Lung (tissue), 17 donors: ENCODE measurements at places on chromosomes 11 and 22. TPM values are rescaled to one million over a fixed set of nuclear protein-coding genes. Genes with fewer than 3 reads are reported as not detected.

The ANKK1 gene
- total RNA-seq = 0.77 TPM

The C11orf21 gene
- 3.4 TPM for total RNA-seq

The IGSF9B gene
- 19.5 TPM for total RNA-seq

The OR5B17 gene
- not detected for total RNA-seq

The ASCC2 gene
- total RNA-seq = 61.6 TPM

The NCF4 gene
- total RNA-seq = 14.1 TPM

DNA sequence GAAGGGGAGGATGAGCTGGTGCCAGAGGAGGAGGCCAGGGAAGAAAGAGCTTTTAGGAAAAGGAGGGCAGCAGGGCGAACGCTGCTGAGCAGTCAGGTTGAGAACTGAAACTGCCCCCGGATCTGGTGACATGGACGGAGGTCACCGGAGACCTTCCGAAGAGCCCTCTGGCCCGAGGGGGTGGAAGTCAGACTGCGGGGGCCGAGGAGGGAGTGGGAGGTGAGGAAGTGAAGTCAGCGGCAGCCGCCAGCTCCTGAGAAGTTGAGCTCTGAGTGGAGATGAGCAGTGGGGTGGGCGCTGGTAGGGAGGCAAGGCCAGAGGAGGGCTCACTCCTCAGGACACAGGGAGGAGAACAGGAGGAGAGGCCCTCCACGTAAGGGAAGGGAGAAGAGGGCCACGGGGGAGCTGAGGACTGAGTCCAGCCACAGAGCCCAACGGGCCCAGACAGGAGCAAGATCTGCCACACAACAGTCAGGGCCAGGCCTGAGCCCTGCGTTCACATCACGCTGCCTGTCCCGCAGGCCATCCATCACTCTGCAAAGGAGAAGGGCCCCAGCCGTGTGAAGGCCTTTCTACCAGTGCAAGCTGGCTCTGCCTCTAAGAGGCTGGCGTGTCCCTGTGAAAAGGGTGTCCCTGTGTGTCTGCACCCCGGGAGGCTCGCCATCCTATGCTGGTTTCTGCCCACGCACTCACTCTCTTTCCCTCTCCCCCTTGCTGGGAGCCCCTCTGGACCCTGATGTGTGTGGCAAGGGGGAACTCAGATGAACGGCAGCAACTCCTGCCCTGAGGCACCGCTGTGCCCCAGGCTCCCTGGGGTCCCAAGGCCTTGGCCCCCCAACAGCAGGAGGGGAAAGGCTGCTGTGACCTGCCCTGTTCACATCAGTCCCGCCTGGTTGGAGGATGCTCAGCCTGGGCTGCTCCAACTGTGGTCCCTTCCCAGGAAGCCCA, 19.0 kb upstream of the LRRC32 start:
- H3K36me3 ChIP-seq = no peaks in the 10 kb centered on the region
- no peaks in the 10 kb centered on the region for H3K27me3 ChIP-seq
- no peak overlapping the region for H3K27ac ChIP-seq
- no peak for DNase-seq
- no peak overlapping the region for H3K4me3 ChIP-seq

- H3K36me3 ChIP-seq = no peaks in the 10 kb centered on the region
- no peak overlapping the region for H3K4me3 ChIP-seq
- peaks cover 14% of the 10 kb centered on the region for H3K4me1 ChIP-seq
- H3K27ac ChIP-seq = no peak overlapping the region
- H3K27me3 ChIP-seq = no peaks in the 10 kb centered on the region
Measured at GRCh38 chr11:117863383-117863782, 13.1 kb downstream of the FXYD6 start.

- no peaks in the 10 kb centered on the region for H3K36me3 ChIP-seq
- peak overlapping the region; percentile 94 for H3K27ac ChIP-seq
- H3K27me3 ChIP-seq = no peaks in the 10 kb centered on the region
Measured at GRCh38 chr11:117328375-117329010, 839 bp downstream of the CEP164 start.

- H3K4me1 ChIP-seq = no peaks in the 10 kb centered on the region
- H3K27ac ChIP-seq = peak overlapping the region; percentile 64
- no peaks in the 10 kb centered on the region for H3K27me3 ChIP-seq
- H3K4me3 ChIP-seq = no peak overlapping the region
- no peak for DNase-seq
Measured at GRCh38 chr22:41394012-41394356, 12.2 kb downstream of the TEF start.

DNA sequence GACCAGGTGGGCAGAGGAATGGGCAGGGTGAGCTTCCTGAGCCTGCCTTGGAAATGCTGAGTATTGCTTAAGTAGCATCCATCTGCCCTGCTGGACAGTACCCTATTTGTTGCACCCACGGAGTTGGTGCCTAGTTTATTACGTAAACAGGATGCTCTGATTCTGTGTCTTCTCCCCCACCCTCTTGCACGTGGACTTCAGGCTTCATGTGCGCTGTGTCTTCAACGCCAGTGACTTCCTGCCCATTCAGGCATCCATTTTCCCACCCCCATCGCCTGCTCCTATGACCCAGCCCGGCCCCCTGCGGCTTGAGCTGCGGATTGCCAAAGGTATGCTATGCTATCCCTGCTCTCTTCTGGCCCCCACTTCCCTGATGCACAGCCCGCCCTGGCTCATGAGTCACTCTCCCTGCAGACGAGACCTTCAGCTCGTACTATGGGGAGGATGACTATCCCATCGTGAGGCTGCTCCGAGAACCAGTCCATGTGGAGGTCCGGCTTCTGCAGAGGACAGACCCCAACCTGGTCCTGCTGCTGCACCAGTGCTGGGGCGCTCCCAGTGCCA, 5.7 kb downstream of the ZP1 start:
- no peaks in the 10 kb centered on the region for H3K27me3 ChIP-seq
- H3K36me3 ChIP-seq = no peaks in the 10 kb centered on the region
- no peak overlapping the region for H3K27ac ChIP-seq
- no peak overlapping the region for H3K4me3 ChIP-seq
- peaks cover 10% of the 10 kb centered on the region for H3K4me1 ChIP-seq

DNA sequence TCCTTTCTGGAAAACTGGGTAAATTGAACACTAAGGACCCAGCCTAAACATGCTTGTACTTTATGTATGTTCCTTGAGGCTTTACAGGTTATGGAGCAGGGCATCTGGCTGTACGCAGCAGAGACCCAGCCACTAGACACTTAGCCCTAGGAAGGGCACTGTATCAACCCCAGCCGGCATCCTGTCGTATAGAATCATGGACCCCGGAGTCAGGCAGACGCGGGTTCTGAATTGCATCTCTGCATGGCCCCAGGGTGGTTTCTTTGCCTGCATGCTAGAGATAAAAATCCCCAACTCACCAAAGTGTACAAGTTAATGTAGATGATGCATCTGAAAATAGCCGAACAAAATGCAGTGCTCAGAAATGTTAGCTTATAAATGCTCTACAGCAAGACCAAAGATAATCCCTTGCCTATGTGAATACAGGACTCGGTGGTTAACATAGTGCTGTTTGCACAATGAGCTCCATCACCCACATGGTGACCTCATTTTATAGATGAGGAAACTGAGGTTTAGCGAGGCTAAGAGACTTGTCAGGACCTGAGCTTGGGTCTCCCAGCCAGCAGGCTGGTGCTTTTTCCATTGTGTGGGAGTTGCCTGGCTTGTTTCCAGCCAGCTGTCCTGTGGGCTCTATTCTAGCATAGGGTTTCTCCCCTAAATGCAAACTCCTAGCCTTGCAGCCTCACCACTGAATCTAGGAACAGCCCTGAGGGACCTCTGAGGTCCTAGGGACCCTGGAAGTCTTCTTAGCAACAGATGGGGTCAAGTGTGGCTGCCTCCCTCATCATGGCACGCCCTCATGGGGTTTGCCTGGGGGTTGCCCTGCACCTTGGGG, 7.3 kb downstream of the CD6 start:
- no peak overlapping the region for H3K4me3 ChIP-seq
- no peak for DNase-seq
- H3K27ac ChIP-seq = no peak overlapping the region
- H3K36me3 ChIP-seq = no peaks in the 10 kb centered on the region

DNA sequence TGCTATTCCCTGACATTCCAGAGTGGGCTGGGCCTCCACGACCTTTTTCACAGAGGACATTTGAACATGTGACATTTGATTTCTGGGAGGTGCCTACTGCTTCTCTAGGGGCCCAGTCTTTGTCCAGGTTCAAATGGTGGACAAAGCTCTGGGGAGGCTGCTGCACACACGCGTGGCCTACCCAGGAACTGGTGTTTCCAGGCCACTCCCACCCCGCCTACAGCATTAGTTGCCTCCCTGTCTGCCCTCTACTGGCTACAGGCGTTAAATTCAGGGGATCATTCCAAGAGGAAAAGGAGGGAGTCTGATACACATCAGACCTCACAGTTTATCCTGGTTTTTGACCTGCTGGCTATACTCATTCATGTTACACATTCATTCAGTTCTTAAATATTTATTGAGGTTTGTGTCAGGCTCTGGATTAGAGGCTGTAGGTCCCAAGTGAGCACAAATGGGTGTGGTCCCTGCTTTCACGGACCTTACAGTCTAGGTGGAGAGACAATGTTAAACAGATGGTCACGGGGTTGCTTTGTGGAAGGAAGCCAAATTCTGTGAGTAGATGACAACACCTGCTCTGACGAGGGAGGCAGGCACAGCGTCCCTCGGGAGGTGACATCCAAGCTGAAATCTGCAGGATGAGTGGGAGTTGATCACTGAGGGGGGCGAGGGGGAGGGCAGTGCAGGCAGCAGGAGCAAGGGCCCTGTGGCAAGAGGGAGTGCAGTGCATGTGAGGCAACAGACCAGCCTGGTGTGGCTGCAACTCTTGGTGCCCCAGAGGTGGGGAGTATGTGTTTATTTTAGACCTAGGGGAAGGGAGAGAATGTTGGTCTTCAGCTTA, 11.8 kb downstream of the TUB start:
- no peaks in the 10 kb centered on the region for H3K36me3 ChIP-seq
- H3K4me1 ChIP-seq = no peaks in the 10 kb centered on the region
- H3K27ac ChIP-seq = no peak overlapping the region
- H3K27me3 ChIP-seq = no peaks in the 10 kb centered on the region
- peak; percentile 67 for DNase-seq
- no peak overlapping the region for H3K4me3 ChIP-seq

DNA sequence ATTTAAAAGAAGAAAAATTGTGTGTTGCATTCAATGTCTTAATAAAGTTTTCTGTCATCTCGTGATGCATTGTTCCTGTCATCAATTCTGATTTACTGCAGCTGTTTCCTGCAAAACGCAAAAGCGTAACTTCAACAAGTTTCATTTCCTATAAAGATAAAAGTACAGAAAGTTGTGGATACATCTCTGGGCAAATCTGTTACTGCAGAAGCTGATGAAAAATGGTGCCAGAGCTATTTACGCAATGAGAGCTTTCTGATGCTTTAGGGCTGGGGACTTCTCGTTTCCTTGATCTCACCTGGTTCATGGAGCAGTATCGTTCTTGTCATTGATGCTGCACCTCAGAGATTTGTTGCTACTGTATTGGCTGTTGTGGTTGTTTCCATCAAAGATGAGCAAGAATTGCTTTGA, 15.5 kb upstream of the MS4A12 start:
- H3K27me3 ChIP-seq = no peaks in the 10 kb centered on the region
- H3K27ac ChIP-seq = no peak overlapping the region
- no peak overlapping the region for H3K4me3 ChIP-seq
- H3K36me3 ChIP-seq = no peaks in the 10 kb centered on the region
- peak; percentile 11 for DNase-seq

DNA sequence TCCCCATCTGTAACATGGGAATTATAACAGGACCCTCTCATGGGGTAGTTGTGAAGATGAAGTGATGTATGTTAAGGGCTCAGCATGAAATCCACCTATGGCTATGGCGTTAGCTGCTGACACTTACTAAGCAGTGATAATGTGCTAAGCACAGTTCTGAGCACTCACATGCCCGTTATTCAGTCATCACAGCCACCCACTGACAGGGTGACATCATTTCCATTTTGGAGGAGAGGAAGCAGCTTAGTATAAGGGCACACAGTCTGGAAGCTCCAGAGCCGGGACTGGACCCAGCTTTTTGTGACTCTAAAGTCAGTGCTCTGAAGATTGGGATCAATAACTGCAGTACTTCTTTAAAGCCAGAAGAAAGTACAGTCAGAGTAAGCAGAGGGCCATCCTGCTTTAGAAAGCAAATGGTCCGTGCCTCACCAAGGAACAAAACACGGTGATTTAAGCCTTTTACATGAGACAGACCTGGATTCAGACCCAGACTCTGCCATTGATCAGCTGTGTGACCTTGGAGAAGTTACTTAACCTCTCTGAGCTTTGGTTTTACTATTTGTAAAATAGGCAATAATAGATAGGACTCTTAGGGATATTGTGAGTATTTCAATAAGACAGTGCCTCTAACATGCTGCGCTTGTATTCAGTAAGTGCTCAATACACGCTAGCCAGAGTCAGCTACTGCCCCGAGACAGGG, 61.5 kb downstream of the SGSM1 start:
- no peak overlapping the region for H3K4me3 ChIP-seq
- DNase-seq = no peak
- H3K27ac ChIP-seq = no peak overlapping the region
- no peaks in the 10 kb centered on the region for H3K36me3 ChIP-seq
- H3K27me3 ChIP-seq = no peaks in the 10 kb centered on the region

GRCh38 chr22:47573141-47573540, 810.7 kb downstream of the TBC1D22A start:
- H3K4me3 ChIP-seq = no peak overlapping the region
- H3K27ac ChIP-seq = no peak overlapping the region
- no peaks in the 10 kb centered on the region for H3K36me3 ChIP-seq
- peak; percentile 33 for DNase-seq
- H3K4me1 ChIP-seq = no peaks in the 10 kb centered on the region

GRCh38 chr11:6968816-6969215, 42.6 kb downstream of the ZNF215 start:
- no peaks in the 10 kb centered on the region for H3K4me1 ChIP-seq
- H3K27me3 ChIP-seq = no peaks in the 10 kb centered on the region
- H3K36me3 ChIP-seq = no peaks in the 10 kb centered on the region
- no peak overlapping the region for H3K27ac ChIP-seq
- no peak overlapping the region for H3K4me3 ChIP-seq

GRCh38 chr11:86108890-86109638, 40.2 kb upstream of the PICALM start:
- no peak overlapping the region for H3K4me3 ChIP-seq
- no peaks in the 10 kb centered on the region for H3K36me3 ChIP-seq
- DNase-seq = no peak
- no peaks in the 10 kb centered on the region for H3K4me1 ChIP-seq
- no peaks in the 10 kb centered on the region for H3K27me3 ChIP-seq
- H3K27ac ChIP-seq = no peak overlapping the region

GRCh38 chr11:57656885-57657193, 723 bp upstream of the CLP1 start:
- H3K4me3 ChIP-seq = no peak overlapping the region
- DNase-seq = no peak
- H3K4me1 ChIP-seq = no peaks in the 10 kb centered on the region
- H3K36me3 ChIP-seq = peaks cover 17% of the 10 kb centered on the region
- no peaks in the 10 kb centered on the region for H3K27me3 ChIP-seq

- no peaks in the 10 kb centered on the region for H3K27me3 ChIP-seq
- H3K36me3 ChIP-seq = peaks cover 16% of the 10 kb centered on the region
- H3K4me3 ChIP-seq = no peak overlapping the region
- H3K27ac ChIP-seq = peak overlapping the region; percentile 81
Measured at GRCh38 chr11:8721609-8722500, 39.3 kb downstream of the RPL27A start.

- H3K27me3 ChIP-seq = no peaks in the 10 kb centered on the region
- H3K36me3 ChIP-seq = peaks cover 11% of the 10 kb centered on the region
- DNase-seq = no peak
- no peak overlapping the region for H3K27ac ChIP-seq
Measured at GRCh38 chr11:33753304-33753967, 17.2 kb upstream of the CD59 start.
